ENCODE measurements at places on chromosomes 11 and 22. TPM values are rescaled to one million over a fixed set of nuclear protein-coding genes. Genes with fewer than 3 reads are reported as not detected.

CHST1 gene
- 1.7 TPM for total RNA-seq

FOLR3 gene
- not detected for total RNA-seq

ARCN1 gene
- 87.1 TPM for total RNA-seq

ABCC8 gene
- total RNA-seq: 2.3 TPM

FAM76B gene
- total RNA-seq: 8.1 TPM
